ENCODE measurements at places on chromosomes 3 and 15.

GRCh38 chr3:12878141-12878574, 36.8 kb upstream of the RPL32 start:
- no peaks in the 10 kb centered on the region for H3K36me3 ChIP-seq
- no peak for DNase-seq
- H3K4me3 ChIP-seq: no peak overlapping the region
- H3K27me3 ChIP-seq: no peaks in the 10 kb centered on the region
- H3K4me1 ChIP-seq: no peaks in the 10 kb centered on the region
- H3K27ac ChIP-seq: no peak overlapping the region

DNA sequence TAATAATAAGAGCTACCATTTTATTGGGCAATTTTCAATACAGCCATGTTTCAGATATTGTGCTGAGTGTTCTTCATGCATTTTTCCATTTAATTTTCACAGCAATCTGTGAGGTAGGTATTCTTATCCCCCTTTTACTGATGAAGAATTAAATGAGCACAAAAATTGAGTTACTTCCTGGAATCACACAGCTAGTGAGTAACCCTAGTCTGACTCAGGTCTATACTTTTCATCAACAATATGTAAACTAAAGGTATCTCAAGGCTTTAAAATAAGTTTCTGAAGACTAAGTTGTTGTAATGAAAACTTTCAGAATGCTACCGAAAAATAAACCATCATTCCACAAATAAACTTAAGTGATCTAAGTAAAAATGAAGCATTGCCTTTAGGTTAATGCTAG, 22.3 kb downstream of the HACD2 start:
- no peaks in the 10 kb centered on the region for H3K27me3 ChIP-seq
- peaks cover 10% of the 10 kb centered on the region for H3K36me3 ChIP-seq
- DNase-seq: no peak
- H3K27ac ChIP-seq: no peak overlapping the region
- no peaks in the 10 kb centered on the region for H3K4me1 ChIP-seq
- H3K4me3 ChIP-seq: no peak overlapping the region

DNA sequence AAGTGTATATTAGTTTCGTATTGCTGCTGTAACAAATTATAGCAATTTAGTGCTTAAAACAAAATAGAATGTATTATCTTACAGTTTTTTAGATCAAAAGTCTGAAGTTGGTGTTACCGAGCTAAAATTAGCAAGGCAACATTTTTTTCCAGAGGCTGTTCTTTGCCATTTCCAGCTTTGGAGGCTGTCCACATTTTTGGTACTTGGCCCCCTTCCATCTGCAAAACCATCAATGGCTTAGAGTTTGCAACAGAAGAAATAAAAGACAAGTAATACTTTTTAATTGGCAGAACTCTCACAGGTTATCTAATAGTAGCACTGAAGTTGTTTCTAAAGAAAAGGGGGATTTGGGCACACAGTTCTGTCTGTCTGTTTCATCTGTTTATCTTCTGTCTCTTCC, 1248.5 kb downstream of the ROBO1 start:
- H3K27ac ChIP-seq: no peak overlapping the region
- DNase-seq: no peak
- no peaks in the 10 kb centered on the region for H3K4me1 ChIP-seq
- H3K36me3 ChIP-seq: no peaks in the 10 kb centered on the region

- no peaks in the 10 kb centered on the region for H3K27me3 ChIP-seq
- no peaks in the 10 kb centered on the region for H3K4me1 ChIP-seq
- no peaks in the 10 kb centered on the region for H3K36me3 ChIP-seq
- DNase-seq: peak; percentile 10
These were observed 138.0 kb downstream of the SRGAP3 start for GRCh38 chr3:9111417-9111816.

DNA sequence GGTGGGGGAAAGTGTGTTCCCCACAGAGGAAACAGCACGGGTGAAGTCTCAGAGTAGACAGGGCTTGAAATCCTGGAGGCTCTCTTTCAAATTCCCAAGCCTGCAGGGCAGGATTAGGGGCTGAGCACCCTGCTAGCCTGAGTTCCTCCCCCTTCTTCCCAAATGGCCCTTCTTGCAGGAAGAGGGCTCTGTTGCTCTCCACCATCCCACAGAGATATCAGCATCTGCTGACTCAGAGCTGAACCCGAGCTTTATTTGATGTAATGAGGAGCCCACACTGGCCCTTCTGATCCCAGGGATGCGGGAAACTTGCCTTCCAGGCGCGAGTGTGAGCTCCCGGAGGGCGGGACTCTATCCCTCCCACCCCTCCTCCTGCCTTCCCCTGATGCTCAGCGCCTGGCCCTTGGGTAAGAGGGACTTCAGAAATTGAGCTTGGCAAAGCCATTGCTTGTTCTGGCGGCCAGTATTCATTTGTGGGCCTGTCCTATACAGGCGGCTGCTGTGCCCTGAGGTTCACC, 1.4 kb upstream of the STRA6 start:
- no peak overlapping the region for H3K27ac ChIP-seq
- peaks cover 17% of the 10 kb centered on the region for H3K27me3 ChIP-seq
- no peak for DNase-seq
- no peaks in the 10 kb centered on the region for H3K36me3 ChIP-seq

DNA sequence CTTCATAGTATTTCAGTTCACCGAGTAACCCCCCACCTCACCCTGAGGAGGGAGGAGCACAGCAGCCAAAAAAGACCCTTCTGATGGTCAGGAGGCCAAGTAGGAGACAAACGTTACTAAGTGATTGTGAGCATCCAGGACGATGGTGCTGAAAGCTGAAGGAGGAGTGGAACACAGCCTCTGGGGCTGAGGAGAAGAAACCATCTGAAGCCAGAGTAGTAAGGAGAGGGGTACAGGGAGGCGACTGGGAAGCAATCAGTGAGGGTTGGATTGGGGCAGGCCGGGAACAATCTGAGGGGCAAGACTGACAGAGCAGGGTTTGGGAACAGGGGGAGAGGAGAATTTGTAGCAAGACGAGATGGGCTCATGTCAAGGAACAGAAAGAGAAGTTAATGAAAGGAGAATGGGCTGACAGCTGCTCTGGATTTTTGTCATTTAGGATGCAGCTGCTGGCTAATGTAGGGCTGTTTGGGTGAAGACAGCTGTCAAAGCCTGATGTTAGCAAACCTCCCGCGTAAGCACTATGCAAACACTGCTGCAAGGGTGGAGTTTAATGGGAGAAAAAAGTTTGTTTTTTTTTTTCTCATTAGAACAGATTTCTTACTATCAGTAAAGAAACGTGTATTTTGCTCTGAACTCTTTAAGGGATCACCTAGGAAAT, 622.2 kb downstream of the EDEM1 start:
- DNase-seq: no peak
- H3K4me3 ChIP-seq: no peak overlapping the region
- no peak overlapping the region for H3K27ac ChIP-seq
- peaks cover 5% of the 10 kb centered on the region for H3K27me3 ChIP-seq

DNA sequence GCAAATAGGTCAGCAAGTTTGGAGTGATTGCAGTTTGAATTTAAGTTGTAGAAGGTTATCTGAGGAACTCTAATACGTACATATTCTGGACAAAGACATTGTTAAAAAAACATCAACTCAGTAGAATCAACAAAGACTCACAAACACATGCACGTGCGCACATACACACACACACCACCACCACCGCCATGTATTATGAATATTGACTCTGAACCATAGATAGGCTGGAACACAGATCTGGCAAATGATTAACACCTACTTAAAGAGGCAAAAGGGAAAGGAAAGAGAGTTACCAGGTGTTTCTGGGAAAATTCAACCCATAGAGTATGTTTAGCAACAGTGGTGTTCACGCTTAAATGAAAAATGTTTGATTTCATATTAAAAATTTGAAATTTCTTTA, 334.2 kb upstream of the ALCAM start:
- H3K4me1 ChIP-seq: no peaks in the 10 kb centered on the region
- H3K27me3 ChIP-seq: no peaks in the 10 kb centered on the region
- H3K4me3 ChIP-seq: no peak overlapping the region
- DNase-seq: no peak

GRCh38 chr15:52439470-52439869, 89.2 kb downstream of the MYO5A start:
- no peak overlapping the region for H3K4me3 ChIP-seq
- no peak overlapping the region for H3K27ac ChIP-seq
- no peaks in the 10 kb centered on the region for H3K4me1 ChIP-seq
- no peaks in the 10 kb centered on the region for H3K27me3 ChIP-seq

DNA sequence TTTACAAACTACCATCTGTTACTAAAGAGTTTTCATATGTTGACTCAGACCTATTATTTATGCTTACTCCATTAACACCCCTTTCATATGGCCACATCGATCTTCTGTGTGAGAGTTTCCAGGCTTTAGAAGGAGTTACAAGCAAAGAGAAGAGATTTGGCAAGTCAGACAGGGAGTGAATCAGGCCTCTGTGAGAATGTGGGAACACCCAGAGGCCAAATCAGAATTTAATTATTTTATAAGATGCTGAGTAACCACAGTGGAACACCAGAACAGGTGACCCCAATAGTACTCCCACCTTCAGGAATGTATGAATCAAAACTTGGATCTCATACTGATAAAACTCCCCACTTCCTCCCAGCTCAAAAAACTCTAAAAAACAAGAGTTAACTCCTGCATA, 42.0 kb downstream of the IFT57 start:
- H3K4me3 ChIP-seq: no peak overlapping the region
- no peak overlapping the region for H3K27ac ChIP-seq
- no peaks in the 10 kb centered on the region for H3K36me3 ChIP-seq
- DNase-seq: no peak
- H3K27me3 ChIP-seq: no peaks in the 10 kb centered on the region
- no peaks in the 10 kb centered on the region for H3K4me1 ChIP-seq

GRCh38 chr3:43733459-43734384, 43.0 kb downstream of the ABHD5 start:
- no peaks in the 10 kb centered on the region for H3K27me3 ChIP-seq
- no peak overlapping the region for H3K4me3 ChIP-seq
- H3K4me1 ChIP-seq: no peaks in the 10 kb centered on the region
- peaks cover 5% of the 10 kb centered on the region for H3K36me3 ChIP-seq
- DNase-seq: no peak
- no peak overlapping the region for H3K27ac ChIP-seq

GRCh38 chr3:4531478-4532025, 38.4 kb downstream of the ITPR1 start:
- no peak overlapping the region for H3K27ac ChIP-seq
- H3K36me3 ChIP-seq: no peaks in the 10 kb centered on the region
- no peak for DNase-seq
- no peak overlapping the region for H3K4me3 ChIP-seq
- no peaks in the 10 kb centered on the region for H3K27me3 ChIP-seq
- H3K4me1 ChIP-seq: no peaks in the 10 kb centered on the region

GRCh38 chr3:133996996-133997395, 32.7 kb downstream of the SLCO2A1 start:
- H3K27ac ChIP-seq: no peak overlapping the region
- DNase-seq: no peak
- H3K4me3 ChIP-seq: no peak overlapping the region
- no peaks in the 10 kb centered on the region for H3K36me3 ChIP-seq
- peaks cover 9% of the 10 kb centered on the region for H3K27me3 ChIP-seq

GRCh38 chr3:129552287-129553050, 9.5 kb downstream of the H1-8 start:
- H3K36me3 ChIP-seq: peaks cover 27% of the 10 kb centered on the region
- no peaks in the 10 kb centered on the region for H3K27me3 ChIP-seq
- H3K4me1 ChIP-seq: no peaks in the 10 kb centered on the region
- DNase-seq: no peak
- no peak overlapping the region for H3K27ac ChIP-seq

DNA sequence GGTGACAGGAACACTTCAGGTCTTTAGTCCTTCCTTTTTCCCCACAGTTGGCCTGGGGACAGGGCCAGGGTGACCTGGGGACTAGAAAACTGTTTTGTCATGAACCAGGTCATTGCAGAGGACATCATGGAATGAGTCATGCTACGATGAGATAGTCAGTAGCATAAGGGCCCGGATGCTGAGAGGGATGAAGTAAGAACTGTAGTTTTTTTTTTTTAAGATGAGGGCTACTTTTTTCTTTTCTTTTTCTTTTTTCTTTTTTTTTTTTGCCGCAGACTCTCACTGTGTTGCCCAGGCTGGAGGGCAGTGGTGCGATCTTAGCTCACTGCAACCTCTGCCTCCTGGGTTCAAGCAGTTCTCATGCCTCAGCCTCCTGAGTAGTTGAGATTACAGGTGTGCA, 8.0 kb downstream of the MAP2K5 start:
- no peaks in the 10 kb centered on the region for H3K4me1 ChIP-seq
- H3K27ac ChIP-seq: no peak overlapping the region

GRCh38 chr3:173354124-173354523, 43.4 kb upstream of the NLGN1 start:
- H3K4me1 ChIP-seq: no peaks in the 10 kb centered on the region
- no peak overlapping the region for H3K27ac ChIP-seq
- DNase-seq: no peak
- no peak overlapping the region for H3K4me3 ChIP-seq
- H3K36me3 ChIP-seq: no peaks in the 10 kb centered on the region

DNA sequence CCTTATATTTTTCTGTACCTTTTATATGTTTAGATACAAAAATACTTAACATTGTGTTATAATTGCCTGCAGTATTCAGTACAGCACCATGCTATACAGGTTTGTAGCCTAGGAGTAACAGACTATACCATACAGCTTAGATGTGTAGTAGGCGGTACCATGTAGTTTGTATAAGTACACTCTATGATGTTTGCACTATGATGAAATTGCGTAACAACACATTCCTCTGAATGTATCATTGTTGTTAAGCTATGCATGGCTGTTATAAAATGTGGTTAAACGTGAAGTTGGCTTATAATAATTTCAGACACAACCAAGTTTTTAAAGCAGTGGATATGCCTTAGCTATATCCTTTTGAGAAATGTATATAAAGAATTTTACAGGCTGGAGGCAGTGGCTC, 328.3 kb downstream of the PLCL2 start:
- H3K27ac ChIP-seq: no peak overlapping the region
- no peaks in the 10 kb centered on the region for H3K27me3 ChIP-seq
- no peak for DNase-seq
- H3K4me1 ChIP-seq: no peaks in the 10 kb centered on the region
- peaks cover 17% of the 10 kb centered on the region for H3K36me3 ChIP-seq
- H3K4me3 ChIP-seq: no peak overlapping the region

DNA sequence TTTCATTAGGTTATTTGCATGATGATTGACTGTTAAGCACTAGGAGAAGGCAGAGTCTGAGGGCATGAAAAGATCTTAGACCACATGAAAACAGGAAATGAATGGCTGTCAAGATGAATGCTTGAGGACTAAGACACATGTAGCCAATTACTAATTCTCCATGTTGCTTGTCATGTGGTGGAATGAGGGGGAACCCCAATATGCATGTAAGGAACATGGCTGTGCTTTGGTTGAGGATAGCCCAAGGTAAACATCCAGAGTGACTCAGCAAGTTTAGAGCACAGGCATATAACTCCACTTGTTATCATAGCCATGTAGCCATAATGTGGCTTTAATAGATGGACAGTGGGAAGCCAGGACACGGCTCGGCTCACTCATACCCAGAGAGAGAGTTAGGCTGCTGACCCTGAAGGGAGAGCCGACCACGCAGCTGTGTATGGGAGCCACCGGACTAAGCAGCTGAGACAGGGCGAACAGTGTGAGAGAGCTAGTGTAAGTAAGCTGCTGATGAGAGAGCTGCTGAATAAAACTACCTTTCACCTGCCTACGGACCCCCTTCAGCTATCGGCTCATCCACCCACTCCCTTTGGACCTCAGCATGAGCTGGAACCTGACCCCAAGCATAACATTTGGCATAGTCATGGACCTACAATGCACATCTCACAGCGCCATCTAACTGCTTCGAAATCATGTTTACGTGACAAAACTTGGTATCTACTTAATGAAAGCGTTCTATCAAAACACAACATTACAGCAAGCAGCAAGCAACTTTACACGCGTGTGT, 37.6 kb downstream of the ANO10 start:
- no peak for DNase-seq
- no peaks in the 10 kb centered on the region for H3K4me1 ChIP-seq
- no peak overlapping the region for H3K4me3 ChIP-seq
- H3K27me3 ChIP-seq: no peaks in the 10 kb centered on the region

- H3K27ac ChIP-seq: 0 out of 2 replicates have a peak overlapping the region, but pooled peaks have one; percentile 19
- H3K27me3 ChIP-seq: no peaks in the 10 kb centered on the region
- no peak for DNase-seq
- H3K4me1 ChIP-seq: 0 out of 2 replicates have a peak, but pooled peaks cover 3% of the 10 kb centered on the region
These were observed 146.6 kb downstream of the TBL1XR1 start for GRCh38 chr3:177050501-177051237.

Data from DND-41 (cell line).